ENCODE measurements at places on chromosomes 7 and 10. TPM values are rescaled to one million over a fixed set of nuclear protein-coding genes. Genes with fewer than 3 reads are reported as not detected.

- no peak overlapping the region for H3K4me3 ChIP-seq
- H3K27ac ChIP-seq = no peak overlapping the region
- H3K4me1 ChIP-seq = no peaks in the 10 kb centered on the region
- no peaks in the 10 kb centered on the region for H3K36me3 ChIP-seq
Observed at GRCh38 chr10:83935911-83936310, 203.4 kb upstream of the GHITM start.

DNA sequence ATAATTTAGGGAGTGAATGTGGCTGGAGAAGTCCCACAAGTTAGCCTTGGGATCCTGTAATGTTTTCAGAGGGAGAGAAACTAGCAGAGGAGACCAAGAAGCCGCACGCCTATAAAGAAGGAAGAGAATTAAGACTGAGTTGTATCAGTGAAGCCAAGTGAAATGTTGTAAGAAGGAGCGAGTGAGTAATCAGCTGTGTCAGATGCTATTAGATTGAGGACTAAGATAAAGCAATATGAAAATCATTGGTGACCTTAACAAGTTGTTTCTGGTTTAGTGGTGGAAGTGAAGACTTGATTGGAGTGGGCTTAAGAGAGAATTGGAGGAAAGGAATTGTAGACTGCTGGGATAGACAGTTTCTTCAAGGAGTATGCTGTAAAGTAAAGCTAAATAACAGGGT lies 8.8 kb downstream of the CCSER2 start:
- no peaks in the 10 kb centered on the region for H3K36me3 ChIP-seq
- no peak overlapping the region for H3K27ac ChIP-seq

DNA sequence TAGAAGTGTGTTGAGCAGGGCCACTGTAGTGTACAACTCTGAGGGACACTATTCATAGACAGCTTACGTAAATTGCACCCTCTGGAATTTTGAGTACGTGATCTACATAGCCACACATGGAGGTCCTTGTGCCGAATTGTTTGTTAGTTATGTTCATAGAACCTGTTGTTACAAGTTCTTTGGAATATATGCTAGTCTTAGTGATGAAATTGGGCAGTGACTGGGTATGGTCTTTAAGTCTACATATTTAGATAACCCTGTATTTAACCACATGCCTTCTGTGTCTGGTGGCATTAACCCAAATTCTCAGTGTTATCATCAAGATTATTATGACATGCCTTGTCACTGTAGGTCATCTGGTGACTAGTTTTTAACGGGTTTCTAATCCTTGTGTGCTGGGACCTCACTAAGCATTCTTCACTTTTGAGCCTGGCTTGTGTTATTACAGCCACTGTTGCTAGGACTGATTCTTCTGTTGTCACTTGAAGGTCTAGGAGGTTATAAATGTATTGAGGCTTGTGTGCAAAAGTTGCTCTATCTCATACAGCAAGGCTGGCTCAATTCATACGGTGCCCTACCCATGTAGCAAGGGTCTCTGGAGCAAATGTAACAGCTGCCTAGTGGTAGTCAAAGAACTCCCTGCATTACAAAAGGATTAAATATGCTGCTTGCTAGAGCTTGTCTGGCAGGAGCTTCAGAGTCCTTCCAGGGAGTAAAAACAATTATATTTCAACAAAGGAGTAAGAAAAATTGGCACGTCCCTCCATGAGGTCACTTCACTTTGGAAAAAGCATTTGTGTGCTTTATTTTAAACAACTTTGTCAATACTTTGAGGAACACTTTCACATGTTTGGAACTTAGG lies 65.4 kb downstream of the CDK14 start:
- H3K36me3 ChIP-seq = no peaks in the 10 kb centered on the region
- no peak overlapping the region for H3K4me3 ChIP-seq
- H3K27me3 ChIP-seq = no peaks in the 10 kb centered on the region
- no peak overlapping the region for H3K27ac ChIP-seq
- no peaks in the 10 kb centered on the region for H3K4me1 ChIP-seq

- no peaks in the 10 kb centered on the region for H3K27me3 ChIP-seq
- H3K4me1 ChIP-seq = no peaks in the 10 kb centered on the region
- H3K27ac ChIP-seq = no peak overlapping the region
- no peak for DNase-seq
- H3K36me3 ChIP-seq = no peaks in the 10 kb centered on the region
- no peak overlapping the region for H3K4me3 ChIP-seq
Observed at GRCh38 chr7:158301207-158301606, 286.4 kb downstream of the PTPRN2 start.

The PRF1 gene
- total RNA-seq = 4.6 TPM

DNA sequence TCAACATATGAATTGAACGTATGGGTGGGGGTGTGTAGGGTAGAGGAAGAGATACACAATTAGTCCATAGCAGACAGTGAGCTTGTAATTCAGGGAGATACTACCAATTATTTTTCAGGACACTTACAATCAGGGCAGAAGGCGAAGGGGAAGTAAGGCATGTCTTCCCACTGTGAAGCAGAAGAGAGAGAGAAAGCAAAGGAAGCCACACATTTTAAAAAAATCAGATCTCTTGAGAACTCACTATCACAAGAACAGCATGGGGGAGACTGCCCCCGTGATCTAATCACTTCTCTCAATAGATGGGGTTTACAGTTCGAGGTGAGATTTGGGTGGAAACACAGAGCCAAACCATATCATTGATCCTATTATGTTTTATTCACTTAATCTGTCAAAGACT lies 116.4 kb upstream of the RPA3 start:
- H3K27ac ChIP-seq = no peak overlapping the region
- H3K27me3 ChIP-seq = no peaks in the 10 kb centered on the region
- H3K36me3 ChIP-seq = no peaks in the 10 kb centered on the region
- no peak for DNase-seq
- H3K4me3 ChIP-seq = no peak overlapping the region

- H3K4me3 ChIP-seq = no peak overlapping the region
- H3K36me3 ChIP-seq = no peaks in the 10 kb centered on the region
- no peaks in the 10 kb centered on the region for H3K27me3 ChIP-seq
Observed at GRCh38 chr10:53894145-53894544, 906.9 kb downstream of the PCDH15 start.

The PRXL2A gene
- total RNA-seq = 27.2 TPM
